Psoas muscle (tissue), 8 donors: ENCODE measurements at places on chromosomes 1 and 21. TPM values are rescaled to one million over a fixed set of nuclear protein-coding genes. Genes with fewer than 3 reads are reported as not detected.

DNA sequence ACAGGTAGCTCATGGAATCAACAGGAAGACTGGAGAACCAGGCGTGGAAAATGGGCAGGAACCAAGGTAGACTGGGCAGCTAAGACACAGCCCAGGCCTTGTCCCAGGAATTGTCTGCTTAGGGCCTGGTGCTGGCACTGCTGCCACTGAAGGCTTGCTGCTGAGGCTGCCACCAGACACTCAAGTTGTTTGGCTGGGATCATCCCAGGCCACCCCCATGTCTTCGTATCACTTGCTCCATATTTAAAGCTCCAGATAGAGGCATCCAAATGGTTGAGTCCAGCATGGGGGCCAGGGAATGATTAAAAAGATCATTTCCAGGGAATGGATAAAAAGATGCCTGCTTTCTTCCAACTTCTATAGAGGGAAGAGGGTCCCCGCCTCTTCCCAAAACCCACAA is 107.4 kb upstream of the GADD45A start:
- DNase-seq, result no peak

DNA sequence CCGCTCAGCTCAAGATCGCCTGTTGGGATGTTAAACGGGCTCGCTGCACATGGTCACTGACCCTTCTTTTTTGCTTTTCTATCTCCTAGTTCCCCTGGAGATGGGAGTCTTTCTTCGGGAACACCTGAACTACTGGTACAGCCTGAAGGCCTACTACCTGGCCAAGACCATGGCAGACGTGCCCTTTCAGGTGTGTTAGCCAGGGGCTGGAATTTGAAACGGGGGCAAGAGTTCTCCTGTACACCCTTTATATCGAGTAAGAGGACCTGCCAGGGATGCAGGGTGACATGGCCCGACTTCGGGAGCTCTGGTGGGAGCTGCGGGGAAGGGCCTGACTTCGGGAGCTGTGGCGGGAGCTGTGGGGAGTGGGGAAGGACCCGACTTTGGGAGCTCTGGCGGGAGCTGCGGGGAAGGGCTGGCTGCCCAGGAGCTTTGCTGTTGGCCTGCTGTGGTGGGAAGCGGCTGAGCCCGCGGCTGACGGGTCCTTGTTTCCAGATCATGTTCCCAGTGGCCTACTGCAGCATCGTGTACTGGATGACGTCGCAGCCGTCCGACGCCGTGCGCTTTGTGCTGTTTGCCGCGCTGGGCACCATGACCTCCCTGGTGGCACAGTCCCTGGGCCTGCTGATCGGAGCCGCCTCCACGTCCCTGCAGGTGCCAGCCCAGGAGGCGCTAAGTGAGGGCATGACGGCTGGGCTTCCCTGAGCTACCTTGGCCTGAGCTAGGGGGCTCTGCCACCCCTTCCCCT is 24.0 kb downstream of the TFF3 start:
- no peak for DNase-seq

The FASLG gene
- not detected for total RNA-seq

DNA sequence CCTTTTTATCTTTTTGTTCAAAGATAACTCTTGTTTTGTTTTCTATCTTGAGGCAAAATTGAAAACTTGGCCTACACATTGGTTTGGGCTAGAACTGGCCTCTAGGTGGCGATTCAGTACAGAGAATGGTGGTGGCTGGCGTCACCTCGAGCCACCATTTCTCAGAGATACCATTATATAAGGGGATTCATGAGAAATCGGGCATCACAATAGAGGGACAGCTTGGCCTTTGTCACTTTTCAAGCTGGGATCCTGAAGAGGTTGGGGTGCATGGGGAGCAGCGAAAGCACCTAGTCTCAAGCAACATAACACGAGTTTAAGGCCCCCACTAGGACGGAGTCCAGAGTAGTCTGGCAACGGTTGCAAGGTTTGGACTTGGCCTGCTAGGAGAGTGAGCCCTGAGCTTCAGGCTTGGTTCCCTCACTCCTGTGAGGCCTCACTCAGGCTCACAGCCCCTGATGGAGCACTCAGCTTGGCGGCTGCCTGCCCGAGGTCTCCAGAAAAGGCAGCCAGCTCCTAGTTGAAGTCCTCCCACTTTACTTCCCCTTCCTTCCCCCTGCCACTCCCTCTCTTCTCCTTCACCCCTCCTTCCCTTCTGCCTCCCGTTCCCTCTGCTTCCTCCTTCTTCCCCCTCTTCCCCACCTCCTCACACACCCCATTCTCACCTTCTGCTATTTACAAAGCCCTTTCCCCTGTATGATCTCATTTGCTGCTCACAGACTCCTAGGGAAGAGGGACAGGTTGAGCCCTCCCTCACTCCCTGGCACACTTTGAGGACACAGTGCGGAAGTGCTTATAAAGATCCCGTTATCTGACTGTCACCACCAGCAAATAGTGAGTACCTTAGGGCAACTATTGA is 67.8 kb downstream of the LRIG2 start:
- peak; percentile 40 for DNase-seq

- DNase-seq, result no peak
Measured at GRCh38 chr21:31576428-31576827, 83.1 kb upstream of the SOD1 start.

The ETV3L gene
- not detected for total RNA-seq

- no peak for DNase-seq
Measured at GRCh38 chr1:67239738-67240137, 67.9 kb upstream of the IL12RB2 start.

The DTL gene
- 0.12 TPM for total RNA-seq

The LIPI gene
- total RNA-seq, result not detected

DNA sequence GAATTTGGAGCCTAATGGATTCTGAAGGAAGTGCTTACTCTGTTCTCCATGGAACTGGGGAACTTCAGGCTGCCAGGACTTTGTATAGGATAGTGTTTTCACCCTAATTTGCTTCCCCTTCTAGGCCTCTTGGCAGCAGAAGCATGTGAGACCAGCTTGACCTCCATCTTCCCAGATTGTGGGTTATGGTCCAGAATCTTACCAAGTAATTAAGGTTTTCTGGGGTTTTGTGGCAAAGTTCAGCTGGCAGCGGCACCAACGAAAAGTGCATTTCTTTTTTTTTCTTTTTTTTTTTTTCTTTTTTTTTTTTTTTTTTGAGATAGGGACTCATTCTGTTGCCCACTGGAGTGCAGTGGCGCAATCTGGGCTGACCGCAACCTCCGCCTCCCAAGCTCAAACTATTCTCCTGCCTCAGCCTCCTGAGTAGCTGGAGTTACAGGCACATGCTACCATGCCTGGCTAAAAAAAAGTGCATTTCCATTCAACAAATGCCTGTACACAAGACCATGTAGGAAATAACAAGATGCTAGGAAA is 3.4 kb upstream of the BMP8A start:
- no peak for DNase-seq

DNA sequence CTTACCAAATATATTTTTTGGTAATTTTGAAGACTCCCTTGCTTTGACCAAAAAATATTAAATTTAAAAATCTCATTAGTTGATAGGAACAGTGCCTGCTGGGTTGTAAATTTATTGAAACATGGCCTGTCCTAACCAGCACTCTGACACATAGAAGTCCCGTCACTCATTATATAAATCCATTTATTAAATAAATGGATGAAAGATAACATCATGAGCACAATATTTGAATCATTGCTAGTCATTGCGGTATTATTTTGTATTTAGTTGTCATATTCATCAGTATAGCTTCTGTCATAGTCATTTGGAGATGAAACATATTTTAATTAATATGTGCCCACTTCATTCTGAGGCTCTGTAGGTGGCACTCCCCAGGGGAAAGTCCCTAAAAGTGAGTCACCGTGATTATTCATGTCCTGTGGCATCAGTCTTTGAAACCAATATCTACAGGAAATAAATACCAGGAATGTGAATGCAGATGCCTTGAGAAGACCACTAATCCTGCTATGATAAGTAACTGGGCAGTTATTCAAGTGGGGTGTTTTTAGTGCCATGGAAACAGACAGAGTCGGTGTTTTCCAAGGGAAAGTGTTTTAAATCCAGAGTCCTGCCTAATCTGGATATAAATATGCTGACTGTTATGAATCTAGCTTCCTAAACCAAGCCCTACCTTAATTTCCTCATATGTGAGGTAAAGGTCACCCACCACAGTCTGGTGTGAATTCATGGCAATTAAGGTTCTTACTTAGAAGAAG is 302.0 kb downstream of the DUSP10 start:
- DNase-seq, result no peak

- no peak for DNase-seq
Measured at GRCh38 chr1:38191461-38191860, 144.9 kb upstream of the POU3F1 start.

DNA sequence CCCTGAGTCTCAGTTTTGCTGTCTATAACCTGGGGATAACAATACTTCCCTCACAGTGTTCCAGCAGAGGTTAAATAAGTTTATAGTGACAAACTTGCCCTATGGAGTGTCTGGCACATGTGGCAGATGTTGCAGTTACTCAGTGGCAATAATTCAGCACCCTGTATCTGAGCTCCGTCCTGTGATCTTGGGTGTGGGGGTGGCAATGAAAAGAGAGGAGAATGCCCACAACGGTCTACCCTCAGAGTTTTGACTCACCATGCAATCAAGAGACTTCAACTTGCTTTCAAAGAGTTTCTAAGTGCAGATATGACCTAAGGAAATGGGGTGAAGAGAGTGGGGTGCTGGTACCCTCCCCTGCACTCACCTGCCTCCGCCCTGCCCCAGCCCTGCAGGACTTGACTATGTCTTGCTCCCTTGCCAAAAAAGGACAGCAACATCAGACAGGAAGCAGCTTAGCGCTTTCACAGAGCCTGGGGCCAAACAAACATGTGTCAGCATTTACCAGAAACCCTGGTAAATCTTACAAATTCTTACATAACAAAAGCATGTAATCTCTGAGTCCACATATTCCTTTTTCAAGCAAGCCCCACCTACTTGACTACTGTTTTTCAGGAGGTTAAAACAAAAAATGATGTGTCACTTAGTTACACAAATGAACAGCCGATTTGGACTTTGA is 185.1 kb upstream of the CAMK1G start:
- no peak for DNase-seq

GRCh38 chr1:11134251-11134897 is 34.7 kb upstream of the EXOSC10 start:
- no peak for DNase-seq

GRCh38 chr1:174428033-174428432 is 19.7 kb upstream of the GPR52 start:
- no peak for DNase-seq

The OVAAL gene
- not detected for total RNA-seq

The SAMSN1 gene
- total RNA-seq, result 0.65 TPM

The SPATC1L gene
- 4.6 TPM for total RNA-seq

- DNase-seq, result no peak
Measured at GRCh38 chr1:43207229-43207853, 35.2 kb downstream of the CFAP57 start.

The OR2T29 gene
- not detected for total RNA-seq

- DNase-seq, result no peak
Measured at GRCh38 chr1:27513528-27513927, 23.6 kb upstream of the WASF2 start.

The CYP4Z1 gene
- total RNA-seq, result 0.22 TPM

GRCh38 chr1:159944623-159945455 is 574 bp downstream of the IGSF9 start:
- no peak for DNase-seq

DNA sequence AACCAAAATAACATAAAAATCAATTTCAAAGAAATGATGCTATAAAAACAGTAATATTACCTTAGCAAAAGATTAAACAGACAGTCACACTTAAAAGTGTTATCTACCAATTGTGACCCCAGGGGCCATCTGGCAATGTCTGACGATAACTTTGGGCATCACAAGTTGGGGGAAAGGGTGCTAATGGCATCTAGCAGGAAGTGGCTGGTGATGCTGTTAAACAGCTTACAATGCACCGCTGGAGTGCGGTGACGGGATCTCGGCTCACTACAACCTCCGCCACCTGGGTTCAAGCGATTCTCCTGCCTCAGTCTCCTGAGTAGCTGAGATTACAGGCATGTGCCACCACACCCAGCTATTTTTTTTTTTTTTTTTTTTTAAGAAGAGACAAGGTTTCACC is 27.6 kb downstream of the NUP133 start:
- DNase-seq, result no peak

DNA sequence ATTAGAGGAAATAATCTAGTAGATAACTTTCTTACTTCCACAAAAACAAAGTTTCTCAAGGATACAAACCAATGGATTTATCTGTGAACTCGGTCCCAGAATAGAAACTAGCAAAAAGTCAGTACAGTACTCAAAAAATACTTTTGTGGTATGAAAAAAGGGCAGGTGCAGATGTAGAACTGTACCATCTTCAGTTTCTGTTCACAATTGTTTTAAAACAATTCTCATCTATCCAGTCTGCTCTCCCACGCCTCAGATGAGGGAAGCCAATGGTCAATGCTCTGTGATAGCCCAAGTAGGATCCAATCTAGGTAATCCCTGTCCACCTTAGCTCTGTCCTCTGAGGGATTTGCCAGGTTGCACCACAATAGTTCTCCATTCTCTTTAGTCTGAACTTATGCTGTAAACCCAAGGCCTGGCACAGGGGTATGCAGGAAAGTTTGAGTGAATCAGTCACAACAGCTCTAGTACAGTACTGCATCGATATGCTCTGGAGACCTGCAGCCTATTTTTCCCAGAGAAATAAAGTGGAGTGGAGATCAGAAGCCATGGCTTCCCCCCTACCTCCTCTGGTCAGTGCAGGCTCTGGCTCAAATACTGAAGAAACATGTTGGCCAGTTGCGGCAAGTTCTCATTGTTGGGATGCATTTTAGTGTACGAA is 1.4 kb downstream of the KTI12 start:
- no peak for DNase-seq

The TBX15 gene
- total RNA-seq, result 220 TPM

GRCh38 chr1:15676688-15677661 is 7.1 kb upstream of the PLEKHM2 start:
- no peak for DNase-seq

GRCh38 chr1:207097871-207098324 is 6.1 kb upstream of the C4BPA start:
- DNase-seq, result no peak

DNA sequence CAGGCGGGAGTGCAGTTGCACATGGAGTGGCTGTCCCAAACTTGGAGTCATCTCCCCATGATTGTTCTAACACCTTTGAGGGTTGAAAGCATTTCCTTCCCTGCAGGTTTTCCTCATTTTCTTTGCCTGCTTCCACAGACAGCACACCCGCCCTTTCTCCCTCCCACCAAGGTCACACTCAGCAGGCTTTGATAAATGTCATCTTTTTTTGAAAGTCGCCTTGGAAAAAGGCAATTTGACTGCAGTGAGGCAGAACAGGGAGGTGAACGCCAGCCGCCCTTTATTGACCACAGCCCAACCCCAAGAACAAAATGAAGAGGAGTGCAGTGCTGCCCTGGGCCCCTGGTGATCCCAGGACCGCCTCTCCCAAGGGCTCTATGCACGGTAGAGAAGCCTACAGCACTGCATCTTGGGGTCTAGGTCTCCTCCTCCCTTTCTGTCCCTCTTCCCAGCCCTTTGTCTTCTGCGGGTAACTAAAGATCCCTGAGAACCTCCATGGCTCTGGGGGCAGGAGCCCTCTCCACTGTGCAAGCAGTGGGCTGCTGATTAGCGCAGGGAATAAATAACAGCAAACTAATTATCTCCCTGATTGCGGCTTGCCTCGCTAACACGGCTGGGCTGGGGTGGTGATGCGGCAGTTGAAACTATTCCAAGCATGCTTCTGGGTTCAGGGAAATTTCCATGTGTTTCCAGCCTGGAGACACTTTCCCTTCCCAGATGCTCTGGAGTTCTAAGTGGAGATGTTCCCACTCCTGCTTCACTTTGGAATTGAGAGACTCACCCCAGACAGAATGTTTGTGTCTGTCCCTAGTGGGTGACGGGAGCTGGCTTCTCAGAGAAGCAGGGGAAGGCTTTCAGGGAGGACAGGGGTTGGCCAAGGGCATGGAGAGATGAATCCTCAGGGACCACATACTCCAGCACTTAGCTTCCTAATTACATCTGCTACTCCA is 11.8 kb upstream of the AMIGO1 start:
- no peak for DNase-seq

The NR1I3 gene
- not detected for total RNA-seq

The ZNF593OS gene
- 1.6 TPM for total RNA-seq
